Right atrium auricular region (tissue), 2 donors: ENCODE measurements at places on chromosomes 6 and 20. TPM values are rescaled to one million over a fixed set of nuclear protein-coding genes. Genes with fewer than 3 reads are reported as not detected.

DNA sequence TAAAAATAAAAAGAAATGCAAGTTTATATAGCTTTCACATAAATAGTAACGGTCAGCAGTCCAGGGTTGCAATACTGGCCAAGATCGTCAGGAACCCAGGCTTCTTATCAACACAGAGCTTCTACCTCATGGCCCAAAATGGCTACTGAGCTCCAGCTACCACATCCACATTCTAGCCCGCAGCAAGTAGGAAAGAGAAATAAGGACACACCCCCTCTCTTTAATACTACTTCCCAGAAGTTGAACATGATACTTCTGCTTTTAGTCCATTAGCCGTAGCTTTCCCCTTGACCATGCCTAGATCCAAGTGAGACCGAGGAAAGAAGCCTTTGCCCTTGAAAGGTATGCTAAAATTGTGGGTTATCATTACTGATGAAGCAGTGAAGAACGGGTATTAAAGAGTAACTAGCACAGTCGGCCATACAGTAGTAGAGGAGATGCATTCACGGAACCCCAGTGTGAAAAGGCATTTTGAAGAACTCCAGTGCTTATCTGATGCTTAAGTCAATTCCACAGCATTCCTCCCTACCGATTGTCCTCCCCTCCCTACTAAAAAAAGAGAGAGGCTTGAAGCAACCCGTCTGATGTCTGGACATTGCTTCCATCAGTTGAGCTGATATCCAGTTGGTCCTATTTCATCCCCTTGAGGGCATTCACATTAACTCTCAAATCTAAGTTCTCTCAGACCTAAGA lies 226.9 kb upstream of the RREB1 start:
- no peak for DNase-seq

- DNase-seq = no peak
These were observed 1.8 kb downstream of the PLA2G7 start for GRCh38 chr6:46733341-46733801.

- DNase-seq = no peak
These were observed 5.5 kb upstream of the FLRT3 start for GRCh38 chr20:14342918-14343317.

DNA sequence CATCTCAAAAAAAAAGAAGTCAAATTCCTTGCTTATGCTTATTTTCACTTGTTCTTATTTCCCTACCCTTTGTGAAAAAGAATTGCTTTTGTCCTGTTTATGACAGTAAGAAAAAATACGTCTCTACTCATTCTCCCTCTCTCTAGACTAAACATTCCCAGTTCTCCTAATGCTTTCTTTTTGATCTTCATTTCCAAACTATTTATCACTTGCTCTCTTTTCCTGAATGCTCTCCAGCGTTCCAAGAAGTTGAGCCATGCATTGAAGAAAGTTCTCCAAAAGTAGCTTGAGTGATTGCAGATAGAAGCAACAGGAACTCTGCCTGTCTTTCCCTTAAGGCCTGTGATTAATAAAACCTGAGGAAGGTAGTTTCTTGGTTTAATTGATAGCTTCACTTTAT lies 53.1 kb upstream of the TMEM170B start:
- DNase-seq = no peak

GRCh38 chr6:156925718-156926607 lies 148.8 kb downstream of the ARID1B start:
- no peak for DNase-seq

DNA sequence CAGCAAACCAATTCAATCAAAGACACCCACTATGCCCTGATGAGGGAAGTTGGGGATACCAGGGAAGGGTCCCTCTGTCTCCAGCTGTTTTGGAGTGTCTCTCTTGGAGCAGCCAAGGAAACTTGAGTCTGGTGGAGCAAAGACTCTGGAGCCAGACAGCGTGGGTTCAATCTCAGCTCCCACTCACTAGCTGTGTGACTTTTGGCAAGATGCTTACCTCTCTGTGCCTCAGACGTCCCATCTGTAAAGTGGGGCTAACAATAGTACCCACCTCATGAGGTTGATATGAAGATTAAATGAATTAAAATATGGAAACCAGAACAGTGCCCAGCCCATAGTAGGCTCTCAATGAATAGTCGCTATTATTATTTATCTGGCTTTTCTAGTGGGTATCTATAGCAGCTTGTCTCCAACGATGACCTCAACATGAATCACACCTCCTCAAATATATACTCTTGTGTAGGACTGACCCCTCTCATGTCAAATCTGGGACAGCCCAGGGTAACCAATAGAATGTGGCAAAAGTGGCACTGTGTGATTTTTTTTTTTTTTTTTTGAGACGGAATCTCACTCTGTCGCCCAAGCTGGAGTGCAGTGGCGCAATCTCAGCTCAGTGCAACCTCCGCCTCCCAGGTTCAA lies 99.2 kb upstream of the FOXP4 start:
- DNase-seq = no peak

DNA sequence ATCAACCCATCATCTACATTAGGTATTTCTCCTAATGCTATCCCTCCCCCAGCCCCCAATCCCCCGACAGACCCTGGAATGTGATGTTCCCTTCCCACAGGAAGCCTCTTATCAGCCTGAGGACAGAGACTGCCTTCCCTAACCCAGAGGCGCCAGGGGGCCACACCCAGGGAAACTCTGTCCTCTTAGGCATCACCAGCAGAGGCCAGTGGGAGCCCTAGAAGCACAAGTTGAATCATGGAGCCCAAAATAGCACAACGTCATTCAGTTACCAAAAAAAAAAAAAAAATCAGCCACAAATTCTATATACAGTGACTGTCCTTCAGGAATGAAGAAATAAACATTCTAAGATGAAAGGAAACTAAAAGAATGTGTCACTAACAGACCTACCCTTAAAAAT lies 625.7 kb downstream of the TFAP2A start:
- DNase-seq = no peak

- DNase-seq = no peak
These were observed 126.1 kb downstream of the LRRC1 start for GRCh38 chr6:53920881-53921280.

DNA sequence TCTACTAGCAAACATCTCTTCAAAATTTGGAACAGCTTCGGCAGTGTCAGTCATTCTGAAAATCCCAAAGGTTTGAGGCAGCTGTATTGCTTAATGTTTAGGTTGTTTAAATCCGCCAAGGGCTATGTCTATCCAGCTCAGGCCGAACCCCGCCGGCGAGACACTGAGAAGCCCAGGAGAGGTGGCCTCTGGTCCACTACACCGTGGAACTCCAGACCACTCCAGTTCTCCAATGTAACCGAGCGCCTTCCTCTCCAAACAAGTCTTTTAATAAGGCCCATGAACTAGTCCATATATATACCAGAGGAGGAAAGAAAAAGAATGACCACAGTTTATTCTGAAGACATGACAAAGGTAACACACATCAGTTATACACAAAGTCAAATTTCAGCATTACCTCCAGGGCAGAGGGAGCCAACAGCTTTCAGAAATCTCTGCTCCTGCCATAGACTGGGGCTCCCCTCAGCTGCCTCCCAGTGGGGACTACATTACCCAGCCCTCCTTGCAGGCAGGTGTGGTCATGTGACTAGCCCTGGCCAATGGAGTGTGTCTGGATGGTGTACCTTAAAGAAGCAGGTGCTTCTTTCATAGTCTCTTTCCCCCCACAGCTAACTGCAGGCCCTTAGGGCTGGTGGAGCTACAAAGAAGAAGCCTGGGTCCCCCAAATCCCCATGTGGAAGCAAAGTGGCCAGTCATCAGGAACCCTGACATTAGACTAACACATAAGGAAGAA lies at the start of gene RAMACL:
Gene RAMACL (minus strand): TSS at position 255 of the 733 bp plus-strand sequence. CDS start 201 bp downstream, at position 54.
- no peak for DNase-seq

DNA sequence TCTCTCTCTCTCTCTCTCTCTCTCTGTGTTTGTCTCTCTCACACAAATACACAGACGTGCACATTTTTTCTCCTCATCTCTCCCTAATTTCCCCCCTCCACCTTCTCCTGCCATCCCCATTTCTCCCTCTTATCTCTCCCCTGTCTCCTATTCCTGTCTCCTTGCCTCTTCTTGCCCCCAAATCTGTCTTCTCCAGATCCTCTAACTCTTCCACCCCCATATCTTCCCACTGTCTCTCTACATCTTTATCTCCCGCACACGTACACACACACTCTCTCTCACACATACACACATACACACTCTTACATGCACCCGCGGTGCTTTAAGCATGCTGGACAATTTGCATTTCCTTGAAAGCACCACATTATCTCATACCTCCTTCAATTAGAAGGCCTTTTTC lies 15.9 kb downstream of the KIZ start:
- no peak for DNase-seq

GRCh38 chr20:25247956-25248785 lies at the start of gene PYGB:
Gene PYGB, plus strand, starts transcription at chr20:25248085. Its CDS starts 94 bp downstream, at chr20:25248179.
- peak; percentile 81 for DNase-seq

- no peak for DNase-seq
These were observed 6.4 kb downstream of the SERAC1 start for GRCh38 chr6:158161566-158162254.

GRCh38 chr6:40185486-40185885 lies 251.2 kb upstream of the MOCS1 start:
- DNase-seq = no peak

GRCh38 chr20:47857569-47858464 lies 72.5 kb upstream of the SULF2 start:
- DNase-seq = peak; percentile 65

- DNase-seq = no peak
These were observed 55.9 kb upstream of the RNF24 start for GRCh38 chr20:4071178-4071693.

DNA sequence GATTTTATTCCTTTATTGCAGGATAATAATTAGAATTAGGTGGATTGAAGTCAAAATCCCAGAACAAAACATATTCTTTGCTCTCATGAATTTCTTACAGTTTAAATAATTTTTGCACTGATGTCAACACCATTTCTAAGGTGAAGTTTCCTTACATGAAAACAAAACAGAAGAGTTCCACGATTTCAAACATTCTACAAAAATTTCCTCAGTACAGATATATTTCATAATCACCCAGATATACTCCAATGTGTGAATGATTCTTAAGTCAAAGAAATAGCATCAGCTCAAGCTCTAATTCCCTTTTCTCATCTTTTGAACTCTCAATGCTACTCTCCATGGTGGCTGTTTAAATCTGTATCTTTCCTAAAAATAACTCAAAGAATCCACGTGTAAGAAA lies 39.5 kb upstream of the THBS2 start:
- no peak for DNase-seq

- DNase-seq = peak; percentile 52
These were observed 132.7 kb downstream of the AGPAT4 start for GRCh38 chr6:161141173-161141572.

GRCh38 chr20:37165031-37165430 lies 14.1 kb upstream of the RPN2 start:
- DNase-seq = no peak

The IYD gene
- not detected for total RNA-seq

The SRSF12 gene
- total RNA-seq = 0.75 TPM

The ASIP gene
- 2.7 TPM for total RNA-seq

The TCF21 gene
- total RNA-seq = 16.5 TPM

The FAM209B gene
- total RNA-seq = not detected

The PLCB1 gene
- 45.5 TPM for total RNA-seq

The SPAG4 gene
- total RNA-seq = 5.5 TPM

The TREML1 gene
- not detected for total RNA-seq

The ZC2HC1B gene
- total RNA-seq = not detected

The GJA1 gene
- 122 TPM for total RNA-seq
